ENCODE measurements at places on chromosomes 4 and X.

- no peak for DNase-seq
Observed at GRCh38 chr4:52932591-52933470, 70.7 kb downstream of the RASL11B start.

DNA sequence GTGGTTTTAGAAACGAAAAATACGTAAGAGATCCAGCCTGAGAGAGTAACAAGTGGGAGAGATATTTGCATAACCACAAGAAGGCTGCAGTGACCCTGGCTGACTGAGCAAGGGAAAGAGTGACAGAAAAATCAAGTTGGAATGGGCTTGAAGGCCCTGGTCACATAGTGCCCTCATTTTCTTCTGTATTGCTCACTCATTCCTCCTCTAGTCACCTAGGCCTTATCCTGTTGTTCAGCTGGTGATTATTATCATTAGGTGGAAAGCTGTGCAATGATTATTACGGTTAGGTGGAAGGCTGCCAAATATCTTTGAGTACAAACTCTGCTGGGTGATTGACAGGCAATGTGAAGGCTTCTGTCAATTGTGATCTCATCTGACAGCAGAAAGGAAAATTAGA lies 2384.1 kb downstream of the PCDH7 start:
- DNase-seq = no peak

- DNase-seq = no peak
Observed at GRCh38 chrX:132837967-132838366, 120.5 kb downstream of the HS6ST2 start.

DNA sequence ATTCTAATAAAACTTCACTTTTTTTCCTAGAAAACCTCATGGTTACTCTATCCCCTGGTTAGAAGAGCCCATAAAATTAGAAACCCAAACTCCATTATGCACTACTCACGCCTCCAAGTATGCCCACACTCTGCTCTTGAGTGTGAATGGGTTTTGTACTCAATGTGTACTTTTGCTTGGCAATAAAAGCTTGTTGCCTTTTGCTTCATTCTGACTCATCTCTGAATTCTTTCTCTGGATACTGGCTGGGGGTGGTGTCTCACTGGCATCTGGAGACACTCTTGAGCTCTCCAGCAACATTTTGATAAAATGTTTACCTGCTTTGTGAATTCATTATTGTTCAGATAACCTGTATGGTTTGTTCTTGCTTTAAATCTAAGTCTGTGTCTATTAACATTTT lies 963.3 kb downstream of the TRAM1L1 start:
- no peak for DNase-seq

- DNase-seq = no peak
Observed at GRCh38 chr4:103915224-103915869, 195.6 kb upstream of the TACR3 start.

GRCh38 chr4:186201535-186202230 lies 10.3 kb downstream of the CYP4V2 start:
- peak; percentile 17 for DNase-seq

GRCh38 chrX:148593987-148594386 lies 93.6 kb downstream of the AFF2 start:
- DNase-seq = no peak

- no peak for DNase-seq
Observed at GRCh38 chr4:7705593-7705992, 234.1 kb downstream of the AFAP1 start.

DNA sequence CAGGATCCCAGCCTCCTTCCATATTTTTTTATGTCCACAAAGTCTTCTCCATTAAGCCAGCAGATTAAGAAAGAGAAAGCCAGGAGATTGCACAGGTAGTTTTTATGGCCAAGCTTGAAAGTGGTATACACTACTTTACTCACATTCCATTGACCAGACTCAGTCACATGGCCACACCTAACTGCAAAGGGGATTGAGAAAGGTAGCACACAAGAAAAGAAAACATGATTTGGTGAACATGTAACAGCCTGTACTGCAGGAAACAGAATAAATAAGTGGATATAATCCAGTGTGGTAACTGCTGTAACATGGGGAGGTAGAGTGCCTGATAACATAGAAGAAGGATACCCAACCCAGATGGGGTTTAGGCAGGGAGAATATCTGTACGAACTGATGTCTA lies 43.9 kb downstream of the HOPX start:
- DNase-seq = no peak

DNA sequence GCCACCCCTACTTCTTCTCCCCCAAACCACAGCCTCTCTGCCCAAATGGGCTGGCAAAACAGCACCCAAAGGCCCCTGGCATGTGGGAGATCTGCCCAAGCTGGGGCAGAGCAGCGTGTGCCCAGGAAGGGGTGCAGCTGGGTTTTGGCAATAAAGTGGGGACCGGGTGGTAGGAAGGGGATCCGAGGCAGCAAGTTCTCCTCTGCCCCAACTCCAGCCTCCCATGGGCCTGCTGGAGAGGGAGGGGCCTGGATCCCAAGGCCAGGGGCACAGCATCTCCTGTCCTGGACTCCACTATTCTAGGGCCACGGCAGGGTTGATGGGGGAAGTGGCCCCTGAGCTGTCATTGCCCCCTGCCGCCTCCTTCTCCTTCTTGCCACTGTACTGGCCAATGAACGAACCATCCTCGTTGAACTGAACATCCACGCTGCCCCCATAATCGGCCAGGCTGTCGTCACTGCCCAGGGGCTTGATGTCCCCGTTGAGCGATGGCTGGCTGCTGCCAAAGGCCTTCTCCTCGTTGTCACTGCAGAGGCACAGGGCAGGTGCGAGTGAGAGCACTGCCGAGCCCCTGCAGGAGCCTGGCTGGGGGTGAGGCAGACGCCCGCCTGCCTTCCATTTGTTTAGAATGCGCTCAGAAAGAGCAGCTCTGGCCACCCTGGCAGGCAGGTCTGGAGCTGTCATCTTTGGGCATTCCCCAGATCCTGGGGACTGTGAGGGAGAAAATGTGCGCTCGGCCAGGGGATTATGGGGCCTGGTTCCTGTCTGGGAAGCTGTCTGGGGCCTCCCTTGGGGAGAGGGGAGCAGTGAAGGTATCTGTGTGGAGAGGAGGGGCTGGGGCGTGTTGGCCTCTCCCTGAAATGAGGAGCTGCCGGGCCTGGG lies 23.4 kb downstream of the L1CAM start:
- no peak for DNase-seq

- no peak for DNase-seq
Observed at GRCh38 chr4:8688908-8689445, 96.4 kb downstream of the CPZ start.

DNA sequence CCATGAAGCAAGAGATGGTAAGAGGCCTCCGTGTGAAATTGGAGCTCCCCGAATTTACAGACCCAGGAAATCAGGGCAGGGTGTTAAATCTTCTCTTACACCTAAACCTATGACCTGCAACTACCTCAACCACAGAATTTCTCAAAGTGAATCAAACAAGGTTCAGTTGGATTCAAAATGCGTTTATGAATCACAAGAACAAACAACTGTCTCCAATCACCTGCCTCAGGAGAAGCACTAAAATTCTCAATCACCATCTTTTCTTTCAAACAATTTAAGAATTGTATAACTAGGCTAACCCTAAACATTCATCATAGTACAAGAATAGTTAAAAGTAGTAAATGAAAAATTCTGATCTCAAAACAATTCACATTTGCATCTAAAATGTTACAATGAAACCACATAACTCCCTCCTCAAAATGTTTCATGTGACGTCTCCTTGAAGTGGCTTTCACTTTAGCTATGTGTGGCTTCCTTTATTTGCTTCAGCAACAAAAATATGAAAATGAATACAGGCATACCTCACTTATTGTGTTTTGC lies 19.2 kb downstream of the PPP3CA start:
- no peak for DNase-seq

GRCh38 chr4:120921456-120922380 lies 808 bp downstream of the PRDM5 start:
- DNase-seq = no peak

- DNase-seq = no peak
Observed at GRCh38 chr4:40348000-40348399, 12.9 kb downstream of the CHRNA9 start.

DNA sequence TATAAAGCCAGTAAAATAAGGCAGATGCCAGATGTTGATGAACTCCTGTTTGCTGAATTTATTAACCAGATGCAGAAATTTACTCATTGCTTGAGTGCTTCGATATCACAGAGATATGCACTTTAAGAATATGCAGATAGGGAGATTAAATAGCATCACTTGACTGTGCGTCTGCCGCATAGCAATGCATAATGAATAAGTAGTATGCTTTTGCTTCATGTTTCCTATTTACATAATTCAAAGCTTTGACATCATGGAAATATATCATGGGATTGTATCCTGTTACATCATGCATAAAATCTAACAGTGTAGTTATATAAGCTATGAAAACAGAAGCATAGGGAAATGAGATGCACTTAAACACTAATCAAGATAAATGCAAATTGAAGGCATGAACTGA lies 45.9 kb downstream of the VEGFC start:
- DNase-seq = no peak

DNA sequence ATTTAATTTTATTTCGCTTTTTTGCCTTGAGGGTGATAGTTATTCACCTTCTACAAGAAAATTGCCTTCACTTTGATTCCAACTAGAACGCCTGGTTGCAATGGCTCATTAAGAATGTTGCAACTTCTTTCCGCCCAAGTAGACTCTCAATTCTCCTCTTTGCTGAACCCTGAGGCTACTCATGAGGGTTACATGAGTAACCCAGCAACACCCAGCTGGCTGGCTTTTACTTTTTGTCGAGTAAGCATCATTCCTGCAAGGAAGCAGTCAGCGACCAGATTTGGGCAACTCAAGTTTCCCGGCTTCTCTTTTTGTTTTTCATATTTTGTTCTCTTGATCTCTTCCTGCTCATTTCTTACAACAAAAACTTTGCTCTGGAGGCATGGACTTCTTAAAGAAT lies 495.4 kb downstream of the PACRGL start:
- no peak for DNase-seq

DNA sequence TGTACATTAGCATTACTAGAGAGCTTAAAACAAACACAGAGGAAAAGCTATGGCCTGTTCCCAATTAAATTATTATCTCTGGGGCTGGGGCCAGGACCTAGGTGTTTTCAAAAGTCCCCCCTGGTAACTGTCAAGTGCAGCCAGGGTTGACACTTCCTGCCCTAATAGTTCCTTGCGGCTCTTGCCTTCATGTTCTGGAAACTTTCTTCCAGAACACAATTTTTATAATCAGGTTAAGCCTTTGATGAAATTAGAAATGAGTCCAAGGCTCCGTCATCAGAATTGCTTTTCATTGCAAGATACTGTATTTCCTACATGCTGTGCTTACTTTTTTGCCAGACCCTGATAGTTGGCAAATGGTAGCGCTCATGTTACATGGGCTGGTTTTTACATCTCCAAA lies 229.6 kb downstream of the UNC5C start:
- DNase-seq = no peak

GRCh38 chr4:21765810-21766407 lies 182.7 kb downstream of the KCNIP4 start:
- DNase-seq = no peak

DNA sequence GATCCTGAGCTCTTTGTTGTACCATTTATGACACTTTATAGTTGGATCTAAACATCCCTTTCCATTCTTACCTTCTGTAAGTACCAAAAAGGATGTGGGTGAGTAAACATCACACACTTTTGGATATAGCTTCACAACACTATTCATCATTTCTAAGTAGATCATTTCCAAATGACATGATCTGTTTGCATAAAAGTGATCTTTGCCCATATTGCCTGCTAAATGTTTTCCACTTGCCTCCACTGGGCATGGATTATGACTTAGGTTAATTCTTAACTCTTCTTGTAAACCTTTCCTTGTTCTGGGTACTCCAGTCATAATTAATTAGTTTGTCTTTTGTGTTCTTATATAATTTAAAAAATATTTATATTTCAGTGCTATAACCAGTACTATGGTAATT lies 244.9 kb upstream of the AGA start:
- no peak for DNase-seq

DNA sequence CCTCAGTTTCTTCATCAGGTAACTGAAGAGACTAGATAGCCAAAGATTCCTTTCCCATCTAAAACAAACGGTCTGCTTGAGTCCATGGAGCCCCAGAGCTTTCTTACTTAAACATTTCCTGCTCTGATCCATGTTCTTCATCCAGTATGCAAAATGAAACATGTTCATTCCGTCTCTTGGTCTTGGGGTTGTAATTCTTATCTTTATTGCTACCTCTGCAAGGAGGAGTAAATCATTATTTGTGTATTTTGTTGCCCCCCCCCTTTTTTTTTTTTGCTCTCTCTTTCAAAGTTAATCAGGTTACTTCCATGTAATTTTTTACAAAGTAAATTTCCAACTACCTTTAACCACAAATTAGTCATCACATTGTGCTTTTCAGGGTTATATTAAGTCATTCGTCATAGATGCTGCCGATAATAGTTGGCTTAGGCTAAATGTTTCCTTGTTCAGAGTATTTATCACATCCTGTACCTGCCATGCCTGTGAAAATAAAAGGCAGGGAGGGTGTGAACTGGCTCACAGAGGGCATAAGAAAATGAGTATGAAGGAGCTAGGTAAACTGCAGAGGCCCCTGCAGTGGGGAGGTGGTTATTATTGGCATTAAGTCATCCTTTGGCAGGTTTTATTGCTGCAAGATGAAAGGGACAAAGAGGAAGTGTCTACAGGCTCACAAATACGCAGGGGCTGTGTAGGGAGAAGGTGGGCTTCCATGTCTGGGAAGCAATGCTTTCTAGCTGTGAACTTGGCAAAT lies 76.7 kb upstream of the HS3ST1 start:
- no peak for DNase-seq

DNA sequence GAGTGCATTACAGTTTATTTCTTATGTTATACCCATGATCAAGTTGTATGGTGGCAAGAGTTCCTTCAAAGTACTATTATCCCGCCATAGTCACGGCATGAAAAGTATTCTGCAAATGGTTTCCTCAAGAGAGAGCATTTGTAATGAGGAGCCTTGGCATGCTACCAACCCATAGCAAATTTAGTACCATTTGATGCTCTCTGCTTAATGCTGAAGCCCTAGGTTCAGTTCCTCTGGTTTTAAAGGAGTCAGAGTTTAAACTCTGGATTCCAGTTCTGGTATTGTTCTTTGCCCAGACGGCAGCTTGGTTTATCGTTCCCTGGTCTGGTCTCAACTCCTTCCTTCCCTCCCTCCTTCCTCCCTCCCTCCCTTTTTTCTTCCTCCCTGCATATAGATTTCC lies 371.3 kb downstream of the BMPR1B start:
- DNase-seq = no peak

DNA sequence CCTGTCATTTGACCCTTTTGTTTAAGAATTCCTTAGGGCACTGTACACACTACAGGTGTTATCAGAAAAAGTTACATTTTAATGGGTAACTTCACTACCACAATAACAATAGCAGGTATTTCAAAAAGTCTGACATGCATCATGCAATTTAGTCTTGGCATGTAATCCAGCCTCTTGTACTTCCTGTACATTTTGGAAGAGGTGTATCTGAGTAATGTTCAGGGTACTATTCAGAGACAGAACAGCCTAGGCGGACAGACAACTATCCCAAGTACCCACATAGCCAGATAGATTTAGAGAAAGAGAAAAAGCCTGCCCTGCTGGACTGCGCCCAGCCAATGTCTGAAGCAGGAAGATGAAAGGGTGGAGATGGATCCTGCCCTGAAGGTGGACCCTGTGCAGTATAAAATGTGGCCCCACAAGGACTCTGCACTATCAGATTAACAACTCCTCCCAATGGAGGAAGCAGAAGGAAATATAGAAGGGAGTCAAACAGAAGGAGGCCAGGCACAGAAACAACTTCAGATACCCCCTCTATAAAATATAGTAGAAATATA lies 8.5 kb downstream of the UGT2B7 start:
- DNase-seq = no peak

GRCh38 chrX:142977128-142977914 lies 48.4 kb upstream of the SPANXN4 start:
- no peak for DNase-seq
